ENCODE measurements at places on chromosomes 1 and 21.

- DNase-seq, result no peak
Measured at GRCh38 chr21:15755125-15755524, 25.3 kb downstream of the USP25 start.

DNA sequence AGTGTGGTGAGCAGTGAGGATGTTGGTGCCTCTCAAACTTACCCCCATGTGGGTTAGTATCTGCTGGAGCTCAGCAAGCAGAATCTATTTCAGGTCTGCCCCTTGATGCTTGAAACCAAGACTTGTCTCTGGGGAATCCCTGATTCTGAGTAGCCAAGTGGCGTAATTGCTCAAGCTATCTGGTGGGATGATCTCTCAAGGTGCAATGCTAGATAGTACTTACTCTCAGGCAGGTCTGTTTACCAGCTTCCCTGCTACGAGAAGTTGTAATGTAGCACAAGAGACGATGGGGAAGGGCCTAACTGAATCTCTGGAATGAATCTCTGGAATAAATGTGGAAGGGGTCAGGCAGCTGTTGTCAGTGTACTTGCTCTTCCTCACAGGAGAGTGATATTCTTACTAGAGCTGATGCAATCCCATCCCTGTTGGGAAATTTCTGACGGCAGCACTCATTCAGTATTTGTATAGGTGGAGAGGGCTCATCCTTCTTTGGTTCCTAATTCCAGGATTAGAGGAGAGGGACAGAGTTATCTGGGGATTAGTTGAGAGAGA is 65.4 kb downstream of the MACF1 start:
- no peak for DNase-seq

DNA sequence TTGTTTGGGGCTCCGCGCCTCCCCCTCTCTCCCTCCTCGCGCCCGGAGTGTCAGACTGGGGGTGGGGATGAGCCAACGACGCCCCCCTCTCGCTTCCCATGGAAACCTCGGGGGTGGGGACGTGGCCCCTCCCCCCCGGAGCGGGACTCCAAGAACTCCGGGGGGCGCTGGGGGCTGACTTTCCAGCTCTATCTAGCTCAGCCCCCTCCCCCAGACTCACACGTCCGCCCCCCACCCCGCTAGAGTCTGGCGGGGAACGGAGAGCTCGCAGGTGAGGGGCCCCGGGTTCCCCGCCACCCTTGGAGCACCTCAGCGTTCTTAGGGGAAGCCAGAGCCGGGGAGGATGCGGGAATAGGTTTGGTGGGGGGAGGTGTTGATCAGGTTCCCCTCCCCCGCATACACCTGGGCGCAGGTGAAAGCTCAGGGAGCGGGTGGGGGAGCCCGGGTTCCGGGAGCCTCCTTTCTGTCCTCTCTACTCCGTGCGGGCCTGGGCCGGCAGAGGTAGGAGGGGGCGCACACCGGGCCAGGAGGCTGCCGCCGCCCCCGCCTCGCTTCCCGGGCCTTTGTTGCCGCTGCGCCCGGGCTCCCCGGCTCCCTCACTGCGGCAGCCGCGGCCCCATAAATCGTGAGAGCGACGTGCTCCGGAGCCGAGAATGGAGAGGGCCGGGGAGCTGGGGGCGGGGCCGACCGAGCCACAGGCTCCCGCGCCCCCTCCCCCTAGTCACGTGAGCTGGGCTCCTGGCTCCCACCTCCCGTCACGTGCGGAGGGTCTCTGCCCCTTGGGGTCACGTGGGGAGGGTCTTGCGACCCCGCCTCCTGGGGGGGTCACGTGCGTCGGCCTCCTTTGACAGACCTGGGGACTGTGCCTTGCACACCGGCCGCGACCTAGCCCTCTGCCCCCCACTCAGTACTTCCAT is 1.9 kb downstream of the EFNA3 start:
- DNase-seq, result no peak

GRCh38 chr1:63690966-63691700 is 82.7 kb upstream of the ROR1 start:
- DNase-seq, result no peak
